Osteocyte (in vitro differentiated cells): ENCODE measurements at places on chromosomes 5 and 9. TPM values are rescaled to one million over a fixed set of nuclear protein-coding genes. Genes with fewer than 3 reads are reported as not detected.

TRIM41 gene
- 25.2 and 27.1 TPM in 2 replicates for total RNA-seq

CATSPER3 gene
- not detected in 2 replicates for total RNA-seq

PRSS3 gene
- total RNA-seq: not detected in 2 replicates

MARCHF11 gene
- total RNA-seq: not detected in 2 replicates

RNF38 gene
- total RNA-seq: 30.2 and 31.1 TPM in 2 replicates

PCDHB8 gene
- 0.81 and 1.1 TPM in 2 replicates for total RNA-seq

MARCOL gene
- total RNA-seq: not detected in 2 replicates

ABLIM3 gene
- 0.64 and 0.99 TPM in 2 replicates for total RNA-seq

LCN1 gene
- not detected in 2 replicates for total RNA-seq

PCDHA1 gene
- not detected in 2 replicates for total RNA-seq

TRAF1 gene
- 7.1 and 7.8 TPM in 2 replicates for total RNA-seq

TNFAIP8 gene
- total RNA-seq: 13.3 and 14.0 TPM in 2 replicates

SLC45A2 gene
- not detected in 2 replicates for total RNA-seq

TLX3 gene
- total RNA-seq: not detected in 2 replicates

FGF1 gene
- 0.73 and 1.5 TPM in 2 replicates for total RNA-seq

DNM1 gene
- total RNA-seq: 40.2 and 45.4 TPM in 2 replicates

ARHGAP26 gene
- total RNA-seq: 14.1 and 15.1 TPM in 2 replicates

S1PR3 gene
- 1.6 and 2.1 TPM in 2 replicates for total RNA-seq

SHB gene
- total RNA-seq: 16.7 and 18.3 TPM in 2 replicates

PCDHGA3 gene
- not detected in 2 replicates for total RNA-seq

ARID3C gene
- not detected in 2 replicates for total RNA-seq

PLEKHG4B gene
- total RNA-seq: 3.8 and 4.5 TPM in 2 replicates

NUTM2F gene
- total RNA-seq: not detected in 2 replicates

MZB1 gene
- not detected in 2 replicates for total RNA-seq

FBN2 gene
- 1,151 and 1,312 TPM in 2 replicates for total RNA-seq

UIMC1 gene
- total RNA-seq: 32.9 and 48.7 TPM in 2 replicates

SH3GL2 gene
- total RNA-seq: 0.16 TPM in 1 of 2 replicates, not detected in the other

C9 gene
- not detected in 2 replicates for total RNA-seq

PPP1R2B gene
- total RNA-seq: not detected in 2 replicates

NPR3 gene
- 92.2 and 97.4 TPM in 2 replicates for total RNA-seq

ELAVL2 gene
- total RNA-seq: 0.51 and 1.1 TPM in 2 replicates

ST8SIA4 gene
- not detected in 2 replicates for total RNA-seq

OBP2B gene
- total RNA-seq: not detected in 2 replicates

SLC34A1 gene
- total RNA-seq: not detected in 2 replicates

BHMT gene
- total RNA-seq: not detected in 2 replicates

ROR2 gene
- 43.0 and 48.2 TPM in 2 replicates for total RNA-seq

TRIM14 gene
- 0.48 and 0.76 TPM in 2 replicates for total RNA-seq

PCDHB5 gene
- total RNA-seq: 6.4 and 7.5 TPM in 2 replicates
